Sciatic nerve (tissue), 2 donors: ENCODE measurements at places on chromosomes 13 and 19. TPM values are rescaled to one million over a fixed set of nuclear protein-coding genes. Genes with fewer than 3 reads are reported as not detected.

CACNG6 gene
- total RNA-seq = not detected

MCEMP1 gene
- total RNA-seq = 2.6 TPM

TLE6 gene
- total RNA-seq = 4.4 TPM

ACP4 gene
- total RNA-seq = not detected

CBY2 gene
- total RNA-seq = not detected
